ENCODE measurements at places on chromosomes 6 and 20.

DNA sequence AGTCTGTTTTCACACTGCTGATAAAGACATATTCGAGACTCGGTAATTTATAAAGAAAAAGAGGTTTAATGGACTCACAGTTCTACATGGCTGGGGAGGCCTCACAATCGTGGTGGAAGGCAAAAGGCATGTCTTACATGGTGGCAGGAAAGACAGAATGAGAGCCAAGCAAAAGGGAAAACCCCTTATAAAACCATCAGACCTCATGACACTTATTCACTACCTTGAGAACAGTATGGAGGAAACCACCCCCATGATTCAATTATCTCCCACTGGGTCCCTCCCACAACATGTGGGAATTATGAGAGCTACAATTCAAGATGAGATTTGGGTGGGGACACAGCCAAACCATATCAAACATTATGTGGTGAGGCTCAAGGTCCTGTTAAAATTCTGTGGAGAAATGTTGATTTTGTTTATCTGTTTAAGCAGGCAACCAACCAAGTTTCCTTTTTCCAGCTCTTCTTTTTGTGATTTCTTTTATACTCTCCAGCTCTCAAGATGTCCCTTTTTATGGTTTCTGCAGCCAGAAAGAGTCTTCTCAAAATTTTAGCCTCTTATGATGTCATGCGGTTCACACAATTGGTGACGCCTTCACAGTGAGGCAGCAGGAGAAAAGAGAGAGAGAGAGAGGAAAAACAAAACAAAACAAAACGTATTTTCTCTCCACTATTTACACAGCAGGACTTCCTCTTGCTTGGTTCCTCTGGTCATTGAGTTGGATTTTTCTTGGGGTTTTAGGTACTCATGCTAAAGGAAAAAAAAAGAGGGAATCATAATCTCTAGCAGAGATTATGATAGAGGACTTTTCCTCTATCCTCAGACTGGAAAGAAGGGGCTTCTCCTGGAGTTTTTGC is 18.0 kb downstream of the AIG1 start:
- no peak for DNase-seq

DNA sequence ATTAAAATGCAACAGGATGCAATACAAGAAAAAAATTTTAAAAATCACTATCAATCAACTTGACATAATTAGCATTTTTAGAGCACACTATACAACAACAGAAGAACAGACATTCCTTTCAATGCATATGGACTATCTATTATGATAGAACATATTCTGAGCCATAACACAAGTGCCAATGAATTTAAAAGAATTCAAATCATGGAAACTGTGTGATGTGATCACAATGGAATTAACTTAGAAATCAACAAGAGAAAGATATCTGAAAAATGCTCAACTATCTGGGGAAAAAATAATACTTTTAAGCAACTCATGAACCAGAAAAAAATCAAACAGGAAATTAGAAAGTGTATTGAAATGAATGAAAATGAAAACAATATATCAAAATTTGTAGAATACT is 106.3 kb downstream of the ADTRP start:
- DNase-seq = no peak

GRCh38 chr20:61487346-61487996 is 235.4 kb downstream of the CDH4 start:
- DNase-seq = no peak

DNA sequence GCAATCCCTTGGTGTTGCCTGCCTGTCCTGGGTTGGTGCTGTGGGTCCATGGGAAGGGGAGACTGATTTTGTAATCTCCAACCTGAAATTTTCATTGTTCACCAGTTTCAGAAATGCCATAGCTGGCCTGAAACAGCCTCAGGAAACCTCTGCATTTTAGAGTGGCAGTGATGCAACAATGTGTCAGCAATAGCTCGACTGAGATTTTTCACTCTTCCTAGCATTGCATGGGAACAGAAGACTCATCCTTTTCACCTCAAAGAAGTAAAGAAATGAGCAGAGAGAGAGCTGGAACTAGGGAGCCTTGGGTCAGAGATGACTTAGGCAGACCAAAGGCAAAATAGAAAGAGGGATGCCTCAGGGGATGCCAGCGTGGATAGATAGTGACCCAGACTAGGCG is 23.7 kb upstream of the TMEM14A start:
- DNase-seq = no peak

DNA sequence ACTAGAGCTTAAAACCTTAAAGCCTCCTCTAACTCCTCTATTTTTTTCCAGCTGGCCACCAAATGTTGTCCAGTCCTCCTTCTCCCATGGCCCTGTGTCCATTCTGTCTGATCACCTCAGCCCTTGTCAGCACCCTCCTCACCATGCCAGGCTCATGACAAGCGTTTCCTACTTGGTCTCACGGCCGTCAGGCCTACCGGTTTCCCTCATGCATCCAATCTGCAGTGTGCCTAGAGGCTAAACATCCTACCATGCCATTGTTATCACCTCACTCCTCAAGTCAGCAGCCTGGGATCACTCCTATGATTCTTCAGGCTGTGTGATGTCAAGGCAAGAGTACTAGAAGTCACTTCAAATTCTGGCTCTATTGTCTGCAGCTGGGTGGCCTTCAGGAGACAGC is 9.6 kb upstream of the TJAP1 start:
- no peak for DNase-seq

- DNase-seq = no peak
Measured at GRCh38 chr20:15814911-15815310, 758.3 kb downstream of the KIF16B start.

GRCh38 chr6:32968093-32968866 is at the start of gene BRD2:
BRD2 (plus strand) TSS chr6:32968594; CDS start chr6:32972899, 4,305 bp downstream.
- peak; percentile 99 for DNase-seq

DNA sequence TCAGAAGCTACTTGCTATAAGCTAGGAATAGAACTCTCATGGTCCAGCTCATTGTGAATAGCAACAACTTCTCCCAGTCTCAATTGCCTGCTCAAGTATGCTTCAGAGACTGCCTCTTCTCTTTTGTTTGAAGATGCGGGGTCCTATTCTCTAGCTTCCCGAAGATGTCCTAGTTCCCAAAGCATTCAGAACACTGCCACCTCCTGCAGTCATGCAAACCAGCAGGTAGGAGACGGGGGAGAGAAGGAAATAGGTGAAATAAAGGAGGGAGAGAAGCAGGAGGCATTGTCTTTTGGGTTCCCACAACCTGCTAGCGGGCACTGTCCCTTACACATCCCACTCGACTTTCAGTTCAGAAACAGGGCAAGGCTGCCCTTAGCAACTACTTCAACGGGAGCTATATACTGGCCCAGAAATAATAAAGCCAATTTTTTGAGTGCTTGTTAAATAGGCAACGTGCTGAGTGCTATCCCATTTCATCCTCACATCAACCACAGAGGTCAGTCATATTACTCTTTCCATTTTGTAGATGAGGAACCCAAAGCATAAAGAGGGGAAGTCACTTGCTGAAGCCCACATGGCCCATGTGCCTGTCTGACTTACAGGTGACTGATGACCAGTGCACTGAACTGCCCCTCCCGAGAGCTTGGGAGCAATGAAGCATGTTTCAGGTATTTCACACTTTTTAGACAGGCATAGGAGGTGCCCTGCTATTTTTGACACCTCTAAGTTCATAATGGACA is 61.9 kb upstream of the ATXN1 start:
- no peak for DNase-seq

GRCh38 chr6:304833-305370 is 12.6 kb downstream of the DUSP22 start:
- DNase-seq = no peak

DNA sequence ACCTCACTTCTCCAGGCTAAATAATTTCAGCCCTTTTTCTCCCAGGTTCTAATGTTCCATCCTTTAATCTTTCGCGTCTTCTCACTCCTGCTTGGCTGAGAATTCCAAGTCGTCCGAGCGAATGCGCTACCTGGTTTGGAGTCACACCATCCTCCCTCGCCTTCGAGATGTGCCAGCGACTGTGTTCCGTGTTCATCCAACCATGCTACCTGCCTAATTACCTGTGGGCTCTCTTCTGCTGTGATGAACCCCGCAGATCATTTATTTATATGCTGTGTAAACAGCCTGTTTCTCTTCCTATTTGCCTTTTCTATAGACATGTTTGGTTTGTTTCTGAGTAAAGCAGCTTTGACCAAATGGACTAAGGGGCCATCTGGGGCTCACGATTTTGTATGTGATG is 83.5 kb upstream of the TMEM181 start:
- DNase-seq = no peak

- DNase-seq = no peak
Measured at GRCh38 chr6:95352064-95352795, 225.1 kb upstream of the MANEA start.

- DNase-seq = no peak
Measured at GRCh38 chr6:17157617-17158016, 55.8 kb downstream of the STMND1 start.

DNA sequence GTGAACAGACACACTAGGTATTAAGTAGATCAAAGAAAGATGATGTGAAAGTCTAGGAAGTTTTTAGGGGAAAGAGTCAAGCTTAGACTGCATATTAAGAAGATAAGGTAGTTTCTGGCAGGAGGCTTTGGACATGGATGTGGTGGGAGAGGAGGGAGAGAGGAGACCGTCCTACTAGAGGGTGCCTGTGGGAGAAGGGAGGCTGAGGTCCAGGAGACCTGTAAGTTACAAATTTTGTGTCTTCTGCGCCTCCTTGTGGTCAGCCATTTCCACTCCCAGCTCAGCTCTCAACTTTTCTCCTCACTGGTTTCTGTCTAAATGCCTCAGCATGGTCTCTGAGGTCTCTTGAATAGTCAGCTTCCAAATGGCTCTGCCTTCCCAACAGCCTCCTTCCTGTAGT is 193.5 kb downstream of the UNC5CL start:
- DNase-seq = no peak

DNA sequence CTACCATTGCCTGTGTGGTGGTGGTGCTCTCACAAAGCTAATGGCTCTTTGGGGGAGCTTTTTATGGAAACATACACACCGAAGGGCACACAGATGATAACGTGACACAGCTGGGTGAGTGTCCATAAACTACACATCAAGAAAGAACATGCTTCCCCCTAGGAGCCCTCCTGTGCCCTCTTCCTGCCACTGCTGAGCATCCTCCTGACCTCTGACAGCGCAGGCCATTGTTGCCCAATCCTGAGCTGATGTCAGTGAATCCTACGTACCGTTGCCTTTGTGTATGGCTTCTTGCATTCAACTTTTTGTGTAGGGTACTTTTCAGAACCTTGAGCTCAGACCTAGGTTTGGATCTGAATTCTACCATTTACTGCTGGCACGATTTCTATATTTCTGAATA is 65.8 kb upstream of the SLC22A1 start:
- DNase-seq = no peak

GRCh38 chr6:75349262-75349984 is 64.8 kb upstream of the TMEM30A start:
- no peak for DNase-seq

- DNase-seq = no peak
Measured at GRCh38 chr20:54139188-54139587, 34.6 kb downstream of the CYP24A1 start.

GRCh38 chr6:27902335-27903314 is 9.6 kb downstream of the OR2B2 start:
- peak; percentile 95 for DNase-seq

DNA sequence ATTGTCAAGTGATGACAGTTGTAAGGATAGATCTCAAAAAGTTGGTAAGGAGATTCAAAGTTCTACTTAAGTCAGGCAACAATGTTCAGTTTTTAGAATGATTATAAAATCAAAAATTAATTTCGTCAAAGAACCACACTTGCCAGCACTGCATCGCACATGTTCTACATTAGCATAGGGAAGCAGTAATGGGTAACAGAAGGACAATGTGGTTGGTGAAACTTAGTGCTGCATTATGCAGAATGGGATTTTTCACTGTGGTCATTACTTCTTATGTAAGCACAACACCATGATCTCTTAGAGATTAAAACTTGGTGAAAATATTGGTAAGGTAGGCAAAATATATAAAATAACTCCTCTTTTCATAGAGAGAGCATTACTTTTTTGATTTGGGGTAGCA is 173.7 kb upstream of the THEMIS start:
- no peak for DNase-seq

GRCh38 chr20:34412453-34412852 is 49.4 kb downstream of the ITCH start:
- DNase-seq = no peak

DNA sequence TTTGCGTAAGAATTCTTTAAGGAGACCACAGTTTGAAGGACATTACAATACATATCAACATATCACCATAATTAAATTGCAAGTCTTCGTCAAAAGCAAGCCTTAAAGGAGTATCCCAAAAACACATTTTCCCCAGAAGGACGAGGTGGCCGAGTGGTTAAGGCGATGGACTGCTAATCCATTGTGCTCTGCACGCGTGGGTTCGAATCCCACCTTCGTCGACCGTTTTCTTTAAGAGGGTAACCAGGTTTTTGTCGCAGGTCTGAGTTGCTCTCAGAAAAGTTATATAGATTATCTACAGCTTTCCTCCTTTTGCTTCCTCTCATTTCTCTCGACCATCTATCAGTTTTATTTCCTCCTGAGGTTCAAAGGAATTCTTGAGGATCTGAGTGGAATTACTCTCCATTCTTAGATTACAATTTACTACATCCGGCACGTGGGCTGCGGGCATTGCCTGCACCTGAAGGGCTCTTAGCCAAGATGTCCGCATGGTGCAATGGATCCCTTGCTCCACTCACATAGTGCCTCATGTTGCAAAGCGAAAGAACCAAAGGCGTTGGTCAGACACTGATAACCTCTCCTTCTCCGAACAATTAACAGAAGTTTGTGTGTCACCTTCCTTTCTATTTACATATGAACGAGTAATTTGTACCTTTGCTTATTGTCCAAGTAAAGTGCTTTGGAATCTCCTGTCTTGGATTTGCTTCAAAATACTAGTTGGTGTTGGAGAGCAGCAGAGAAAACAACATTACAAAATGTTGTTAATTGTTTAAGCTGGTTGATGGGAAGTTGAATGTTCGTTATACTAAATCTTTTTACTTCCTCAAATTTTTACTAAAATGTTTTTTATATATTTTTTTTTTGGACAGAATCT is 14.0 kb downstream of the POM121L2 start:
- DNase-seq = no peak

GRCh38 chr20:9068841-9069663 is at the start of gene PLCB4:
PLCB4 (plus strand) TSS chr20:9069087; CDS start chr20:9307815, 238,728 bp downstream.
- no peak for DNase-seq

DNA sequence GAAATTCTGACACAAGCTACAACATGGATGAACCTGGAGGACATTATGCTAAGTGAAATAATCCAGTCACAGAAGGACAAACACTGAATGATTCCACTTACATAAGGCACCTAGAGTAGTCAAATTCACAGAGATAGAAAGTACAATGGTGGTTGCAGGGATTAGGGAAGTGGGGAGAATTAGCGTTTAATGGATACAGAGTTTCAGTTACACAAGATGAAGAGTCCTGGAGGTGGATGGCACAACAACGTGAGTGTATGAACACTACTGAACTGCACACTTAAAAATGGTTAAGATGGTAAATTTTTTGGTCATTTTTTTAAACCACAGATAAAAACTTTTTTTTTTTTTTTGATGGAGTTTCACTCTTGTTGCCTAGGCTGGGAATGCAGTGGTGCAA is 24.7 kb downstream of the MOCS3 start:
- DNase-seq = no peak

- no peak for DNase-seq
Measured at GRCh38 chr6:11831653-11832052, 53.0 kb upstream of the ADTRP start.

All from activated effector memory CD4-positive, alpha-beta T cell treated with anti-CD3 and anti-CD28 coated beads, Interleukin-2, amount 50 U/mL, for 16 hours (primary cell).